ENCODE measurements at places on chromosomes 12 and 14.
A peak's percentile ranks its signal among the peaks of the same experiment; 100 is the strongest.

- DNase-seq: no peak
These were observed 581.9 kb downstream of the ALG10 start for GRCh38 chr12:34604227-34604626.

- no peak for DNase-seq
These were observed 51.9 kb downstream of the RASSF8 start for GRCh38 chr12:26010293-26010821.

GRCh38 chr12:49345825-49346658 is 646 bp upstream of the DNAJC22 start:
- no peak for DNase-seq

DNA sequence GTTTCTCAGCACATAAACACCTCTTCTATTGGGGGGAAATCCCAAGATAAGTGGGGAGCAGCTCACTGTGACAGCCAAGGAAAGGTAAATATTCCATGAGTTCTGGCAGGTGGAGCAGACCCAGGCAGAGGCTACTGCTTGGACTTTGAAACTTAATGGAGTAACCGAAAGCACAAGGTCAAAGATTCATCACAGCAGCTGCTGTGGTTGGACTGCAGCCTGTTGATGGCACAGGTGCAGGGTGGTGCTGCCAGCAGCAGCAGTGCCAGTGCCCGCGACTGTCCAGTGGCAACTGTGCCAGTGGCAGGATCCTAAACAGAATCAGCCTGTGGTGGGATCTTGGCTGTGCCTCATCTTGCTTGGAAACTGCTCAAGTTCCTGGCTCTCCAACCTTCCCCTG is 81.4 kb upstream of the ARID2 start:
- no peak for DNase-seq

DNA sequence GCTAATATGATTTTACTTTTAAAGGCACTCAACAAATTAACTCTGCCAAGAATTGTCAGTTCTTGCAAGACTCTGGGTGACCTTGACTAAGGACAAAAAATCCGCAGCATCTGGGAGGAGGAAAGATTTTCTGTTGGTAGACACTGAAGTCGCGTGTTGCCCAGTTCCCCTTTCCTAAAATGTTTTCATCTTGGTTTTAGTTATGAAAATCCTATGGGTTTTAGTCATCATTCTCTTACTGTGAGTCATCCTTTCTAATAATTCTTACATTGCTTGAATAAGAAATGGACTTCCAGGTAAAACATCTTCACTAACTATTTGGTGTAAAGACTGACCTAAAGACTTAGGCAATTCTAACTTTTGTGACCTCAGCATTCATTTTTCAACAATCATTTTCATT is 9.1 kb downstream of the GSG1 start:
- peak; percentile 47 for DNase-seq

- DNase-seq: no peak
These were observed 47.6 kb downstream of the NINJ2 start for GRCh38 chr12:615620-616019.

- DNase-seq: peak; percentile 88
These were observed 16.1 kb downstream of the UBC start for GRCh38 chr12:124898200-124898922.

DNA sequence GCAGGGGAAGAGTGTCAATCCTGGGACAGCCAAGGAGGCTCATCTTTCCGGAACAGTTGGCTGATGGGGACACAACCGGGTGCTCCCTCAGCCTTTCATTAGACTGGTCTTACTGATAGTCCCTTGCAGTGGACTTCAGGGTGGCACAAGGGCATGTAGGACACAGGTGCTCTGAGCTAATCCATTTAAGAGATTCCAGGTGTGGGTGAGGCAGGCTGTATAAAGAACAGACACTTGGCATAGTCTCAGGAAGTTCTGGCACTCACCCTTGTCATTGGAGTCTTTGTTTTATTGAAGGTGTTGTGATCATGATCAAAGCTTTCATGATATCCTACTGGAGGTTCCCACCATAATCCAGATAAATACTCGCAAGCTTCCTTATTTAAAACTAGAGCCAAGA is 341.6 kb downstream of the EMP1 start:
- no peak for DNase-seq

Data from ACHN (cell line).